GOT3 (cell line): ENCODE measurements at places on chromosomes 3 and 15.

- DNase-seq, result no peak
Measured at GRCh38 chr3:193980326-193980725, 155.6 kb upstream of the HES1 start.

GRCh38 chr3:129927072-129927471 lies 33.6 kb upstream of the TMCC1 start:
- DNase-seq, result no peak

- no peak for DNase-seq
Measured at GRCh38 chr3:148077318-148077923, 620.3 kb upstream of the AGTR1 start.

DNA sequence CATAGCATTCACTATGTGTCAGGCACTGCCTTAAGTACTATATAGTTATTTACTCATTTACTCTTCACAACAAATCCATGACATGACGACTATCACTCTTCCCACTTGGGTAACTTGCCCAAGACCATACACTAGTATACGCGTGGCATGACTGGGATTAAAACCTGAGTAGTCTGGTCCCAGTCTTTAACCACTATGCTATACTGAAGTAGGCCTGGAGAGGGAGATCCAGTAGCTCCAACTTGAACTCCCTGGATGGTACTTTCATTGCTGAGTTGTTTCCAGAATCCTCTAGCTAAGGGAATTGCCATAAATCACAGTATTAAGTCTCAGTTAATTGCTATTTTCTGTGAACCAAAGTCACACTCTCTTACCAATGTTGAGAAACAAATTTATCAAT lies 116.2 kb upstream of the LSAMP start:
- no peak for DNase-seq

DNA sequence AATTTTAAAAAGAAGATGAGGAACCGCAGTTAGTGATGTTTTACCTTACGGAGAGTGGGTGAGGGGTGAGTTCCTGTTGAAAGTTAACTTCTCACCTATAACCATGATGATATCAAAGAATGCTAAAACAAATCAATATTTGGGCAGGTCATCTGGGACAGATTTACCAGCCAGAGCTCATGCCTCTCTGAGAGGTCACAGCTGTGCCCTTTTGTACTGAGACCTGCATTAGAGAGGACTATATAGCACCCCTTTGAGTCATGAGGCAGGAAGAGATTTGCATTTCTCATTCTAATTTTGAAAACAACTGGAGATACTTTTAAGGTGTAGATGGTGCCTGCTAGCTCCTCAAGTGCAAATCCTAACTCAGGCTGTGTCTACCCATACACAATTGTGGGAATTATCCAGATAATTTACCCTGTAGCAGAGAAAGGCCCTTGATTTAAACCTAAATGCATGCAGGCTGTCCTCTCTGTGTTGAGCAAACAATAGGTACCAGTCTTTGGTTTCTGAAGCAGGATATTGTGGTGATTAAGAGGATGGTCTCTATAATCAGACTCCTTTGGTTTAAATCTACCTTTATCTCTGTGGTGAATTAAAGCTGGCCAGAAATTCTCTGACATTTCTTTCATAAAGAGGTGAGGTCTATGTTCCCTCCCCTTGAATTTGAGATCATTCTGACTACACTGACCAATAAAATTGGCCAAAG lies 5.8 kb upstream of the TM4SF4 start:
- DNase-seq, result no peak

DNA sequence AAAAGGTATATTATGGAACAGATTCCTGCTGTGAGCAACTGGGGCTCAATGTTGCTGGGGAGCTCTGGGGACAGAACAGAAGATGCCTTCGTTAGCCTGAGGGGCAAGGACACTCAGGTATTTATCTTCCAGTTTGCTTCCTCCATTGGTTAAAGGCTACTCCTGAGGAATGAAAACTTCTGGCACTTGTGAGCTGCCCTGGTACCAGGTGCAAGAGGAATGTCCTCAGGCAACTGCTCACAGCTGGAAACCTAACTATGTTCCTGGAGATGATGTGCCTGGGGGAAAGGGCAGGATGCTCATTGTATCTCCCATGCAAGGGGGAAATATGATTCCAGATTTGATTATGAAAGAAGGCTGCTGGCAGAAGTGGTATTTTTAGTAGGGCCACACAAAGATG lies 54.0 kb upstream of the BBX start:
- DNase-seq, result no peak

DNA sequence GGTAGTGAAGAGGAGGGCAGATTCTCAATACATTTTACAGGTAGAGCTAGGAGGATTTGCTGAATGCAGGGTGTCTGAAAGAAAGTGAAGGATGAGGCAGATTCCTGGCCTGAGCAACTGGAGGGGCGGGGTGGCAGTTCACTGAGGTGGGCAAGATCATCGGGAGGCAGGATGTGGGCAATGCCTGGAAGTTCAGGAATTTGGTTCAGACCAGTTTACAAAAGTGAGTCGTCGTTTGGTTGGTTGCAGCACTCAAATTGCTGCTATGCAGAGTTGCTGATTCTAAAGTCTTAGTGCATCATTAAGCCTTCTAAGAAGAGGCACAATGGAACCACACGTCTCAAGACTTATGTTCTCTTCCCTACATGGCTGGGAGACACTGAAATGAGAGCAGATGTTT lies 134.0 kb downstream of the MFSD1 start:
- no peak for DNase-seq

DNA sequence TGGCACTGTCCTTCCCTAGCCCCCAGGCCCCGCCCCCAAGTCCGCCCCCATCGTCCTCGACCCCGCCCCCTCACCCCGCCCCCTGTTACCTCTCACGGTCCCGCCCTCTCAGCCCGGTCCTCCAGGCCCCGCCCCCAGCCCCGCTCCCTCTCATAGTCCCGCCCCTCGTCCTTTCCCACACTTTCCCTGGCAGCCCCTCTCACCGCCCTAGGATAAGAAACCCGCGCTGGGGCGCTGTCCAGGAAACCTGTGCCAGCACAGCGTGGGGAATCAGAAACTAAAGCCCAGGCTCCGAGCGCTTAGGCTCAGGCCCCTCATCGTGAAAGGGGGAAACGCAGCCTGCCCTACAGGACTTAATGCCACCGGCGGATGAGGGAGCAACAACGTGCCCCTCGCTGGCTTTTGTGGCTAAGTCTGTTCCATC lies 20.9 kb downstream of the TRPM1 start:
- DNase-seq, result no peak

DNA sequence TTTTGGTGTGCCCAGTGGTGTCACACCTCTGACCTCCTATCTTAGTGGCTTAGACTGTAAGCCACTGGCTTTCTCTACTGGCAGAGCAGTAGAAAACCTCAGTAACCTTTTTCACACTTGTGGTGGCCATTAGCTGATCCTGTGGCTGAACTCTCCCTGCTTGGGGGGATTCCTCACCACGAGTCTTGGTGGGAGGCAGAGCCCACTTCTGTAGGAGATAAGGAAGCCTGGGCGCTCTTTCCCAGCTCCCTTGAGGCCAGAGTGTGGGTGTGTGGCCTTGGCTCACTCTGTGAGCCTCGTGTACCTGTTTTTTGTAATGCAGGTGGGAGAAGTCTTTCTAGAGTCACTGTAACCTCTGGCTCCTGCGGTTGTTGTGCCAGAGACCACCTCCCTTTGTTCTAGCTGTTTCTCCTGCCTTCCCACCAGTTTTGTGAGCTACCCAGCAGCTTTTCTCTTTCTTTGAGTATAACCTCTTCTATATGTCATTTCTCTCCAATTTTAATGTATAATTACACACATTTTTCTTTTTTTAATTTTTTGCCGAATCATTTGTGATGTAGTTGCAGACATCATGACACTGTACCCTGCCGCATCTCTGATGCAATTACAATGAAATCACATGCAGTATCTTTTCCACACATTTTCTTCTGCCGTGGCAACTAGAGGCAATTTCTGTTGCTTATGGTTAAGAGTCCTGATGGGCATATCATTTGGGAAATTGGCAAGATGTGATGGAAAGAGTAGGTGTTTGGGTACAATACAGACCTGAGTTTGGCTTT lies 13.8 kb downstream of the XCR1 start:
- DNase-seq, result no peak

DNA sequence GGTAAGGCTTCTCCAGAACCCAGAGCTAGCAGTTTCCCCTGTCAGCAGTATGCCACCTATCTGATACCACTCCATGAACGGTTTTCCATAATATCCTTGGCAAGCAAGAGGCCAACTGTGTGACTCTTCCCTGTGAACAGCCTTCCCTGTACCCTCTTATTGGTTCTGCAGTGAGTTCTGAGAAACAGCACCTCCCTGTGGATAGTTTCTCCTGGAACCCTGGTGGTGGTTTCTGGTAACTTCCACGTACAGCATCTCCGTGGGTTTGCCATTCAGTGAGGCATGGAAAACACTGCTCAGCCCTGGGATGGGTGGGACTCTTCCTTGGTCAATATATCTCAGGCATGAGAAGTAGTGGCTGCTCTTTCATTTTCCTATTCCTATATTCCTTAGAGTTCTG lies 19.4 kb upstream of the SERPINI2 start:
- DNase-seq, result no peak

DNA sequence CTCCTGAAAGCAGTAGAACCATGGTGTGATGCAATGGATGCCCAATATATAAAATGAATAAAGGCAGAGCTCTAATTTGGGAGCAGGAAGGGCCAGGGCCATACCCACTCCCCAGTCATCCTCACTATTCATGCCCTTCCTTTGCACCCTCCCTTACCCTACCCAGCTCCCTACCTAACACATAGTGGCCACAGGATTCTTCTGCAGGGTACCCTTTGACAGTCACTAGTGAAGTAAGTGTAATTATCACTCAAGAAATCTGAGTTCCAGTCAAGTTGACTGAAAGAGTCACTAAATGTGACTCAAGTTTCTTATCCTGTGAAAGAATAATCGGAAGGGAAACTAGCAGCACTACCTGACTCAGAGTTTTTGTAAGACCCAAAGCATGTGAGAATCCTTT lies 69.2 kb downstream of the RASA2 start:
- DNase-seq, result no peak

DNA sequence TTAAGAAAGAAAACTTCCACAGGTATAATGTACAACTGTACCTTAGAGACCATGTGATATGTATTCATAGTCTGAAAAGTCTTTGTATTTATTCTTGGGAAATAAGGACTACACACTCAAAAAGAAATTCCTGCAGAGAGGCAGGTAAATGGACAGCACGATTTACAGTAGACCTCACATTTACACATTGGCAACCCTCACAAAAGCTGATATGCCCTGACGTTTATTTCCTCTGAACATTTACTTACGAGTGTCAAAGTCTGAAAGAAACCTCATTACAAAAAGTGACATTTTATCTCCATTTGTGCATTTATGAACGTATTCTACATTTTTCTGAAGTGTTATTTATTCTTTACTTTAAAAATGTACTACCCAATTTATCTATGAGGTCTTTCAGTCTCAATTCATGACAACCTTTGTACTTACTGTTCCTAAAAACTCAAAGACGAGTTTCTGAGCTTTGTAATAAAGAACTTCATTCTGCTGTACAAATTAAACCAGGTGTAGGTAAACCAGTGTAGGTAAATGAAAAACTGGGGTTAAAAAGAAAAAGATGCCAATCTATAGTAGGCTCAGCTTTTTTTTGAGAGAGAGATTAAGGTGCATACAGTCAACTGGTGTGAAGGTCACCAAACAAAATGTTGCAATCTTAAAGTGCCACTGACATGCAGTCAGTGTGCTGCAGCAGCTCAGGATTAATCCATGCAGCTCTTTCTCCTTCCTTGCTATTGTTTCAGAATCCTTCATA lies 44.3 kb downstream of the THRB start:
- DNase-seq, result no peak

GRCh38 chr3:4506559-4507023 lies 13.4 kb downstream of the ITPR1 start:
- no peak for DNase-seq

GRCh38 chr15:85707519-85708338 lies 87.0 kb downstream of the KLHL25 start:
- DNase-seq, result no peak

- no peak for DNase-seq
Measured at GRCh38 chr3:169232863-169233262, 430.6 kb downstream of the MECOM start.

- no peak for DNase-seq
Measured at GRCh38 chr3:137692803-137693431, 71.2 kb upstream of the SOX14 start.

GRCh38 chr3:67450153-67450552 lies 204.3 kb downstream of the SUCLG2 start:
- no peak for DNase-seq

DNA sequence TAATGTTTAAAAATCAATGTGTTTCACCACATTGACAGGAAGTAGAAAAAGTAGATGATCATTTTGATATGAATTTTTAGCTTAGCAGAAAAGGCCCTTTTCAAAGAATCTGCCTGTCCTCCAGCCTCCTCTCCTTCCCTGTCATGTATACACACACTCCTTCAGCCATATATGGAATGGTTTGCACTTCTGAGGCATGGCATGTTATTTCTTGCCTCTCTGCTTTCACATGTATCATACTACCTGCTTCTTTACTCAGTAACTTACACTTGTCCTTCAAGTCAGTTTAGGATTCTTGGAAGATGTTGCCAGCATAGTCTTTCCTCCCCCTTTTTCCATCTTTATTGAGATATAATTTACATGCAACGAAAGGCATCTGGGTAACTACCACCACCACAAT lies 79.0 kb downstream of the REC114 start:
- no peak for DNase-seq

DNA sequence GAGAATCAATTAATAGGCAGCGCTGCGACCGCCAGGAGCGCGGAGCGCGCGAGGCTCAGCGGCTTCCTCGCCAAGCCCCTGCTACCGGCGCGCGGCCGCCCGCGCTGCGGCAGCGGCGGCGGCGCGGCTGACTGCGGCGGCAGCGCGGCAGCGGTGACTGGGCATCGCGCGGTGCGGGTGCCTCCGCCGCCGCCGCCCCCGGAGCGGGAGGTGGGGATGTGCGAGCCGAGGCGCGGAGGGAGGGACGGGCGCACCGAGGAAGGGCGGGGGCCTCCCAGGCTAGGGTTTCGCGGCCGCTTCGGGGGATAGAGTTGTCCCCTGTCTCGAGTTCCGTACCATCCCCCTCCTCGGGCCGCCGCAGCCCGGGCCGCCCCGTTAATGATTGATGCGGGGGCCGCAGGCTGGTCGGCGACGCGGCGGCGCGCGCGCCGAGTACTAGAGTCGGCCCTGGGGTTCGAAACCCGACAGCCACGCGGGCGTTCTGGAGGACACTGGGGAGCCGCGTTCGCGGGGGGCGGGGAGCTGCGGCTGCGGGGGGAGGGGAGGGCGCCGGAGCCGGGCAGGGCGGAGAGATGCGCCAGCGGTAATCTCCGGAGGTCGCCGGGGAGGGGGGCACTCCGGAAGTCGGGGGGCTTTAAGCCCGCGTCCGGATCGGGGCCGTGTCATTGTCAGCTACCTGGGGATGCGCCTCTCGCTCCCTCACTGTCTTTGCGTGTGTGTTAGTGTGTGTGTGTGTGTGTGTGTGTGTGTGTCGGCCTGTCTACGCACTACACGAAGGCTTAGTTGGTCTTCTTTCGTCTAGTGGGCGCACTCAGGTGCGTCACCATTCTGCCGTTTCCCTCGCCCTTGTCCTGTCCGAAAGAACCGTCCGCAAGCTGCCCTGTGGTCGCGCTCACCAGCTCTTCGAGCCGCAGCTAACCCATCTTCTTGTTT lies at the start of gene PAQR9:
PAQR9 (minus strand) TSS at position 159 of the 933 bp plus-strand sequence. CDS start 338 bp downstream, outside the sequence.
- DNase-seq, result no peak

GRCh38 chr3:12894629-12895028 lies 53.3 kb upstream of the RPL32 start:
- no peak for DNase-seq
